Stimulated activated effector memory CD8-positive, alpha-beta T cell treated with anti-CD3 and anti-CD28 coated beads, Interleukin-12 subunit alpha, Interleukin-12 subunit beta, amount 100 ng/mL, for 72 hours (primary cell): ENCODE measurements at places on chromosomes 12 and 14.
A peak's percentile ranks its signal among the peaks of the same experiment; 100 is the strongest.

GRCh38 chr12:106903241-106903945 lies 52.3 kb upstream of the TMEM263 start:
- DNase-seq: peak; percentile 70

DNA sequence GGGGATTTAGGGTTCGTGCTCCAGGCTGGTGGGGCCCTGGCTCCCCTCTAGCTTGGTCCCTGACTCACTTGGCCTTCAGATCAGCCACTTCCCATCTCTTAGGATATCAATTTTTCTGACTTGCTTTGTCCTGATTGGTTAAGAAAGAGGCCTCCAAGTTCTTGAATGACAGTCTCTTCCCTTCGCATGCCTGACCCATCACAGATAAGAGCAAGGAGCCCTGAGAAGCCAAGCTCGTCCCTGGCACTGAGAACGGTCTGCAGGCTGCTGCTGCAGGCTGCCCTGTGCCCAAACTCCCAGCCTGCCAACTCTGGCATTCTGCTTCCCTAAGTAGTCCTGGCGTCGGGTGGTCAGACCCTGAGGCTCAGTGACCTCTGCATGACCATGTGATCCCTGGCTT lies 794 bp upstream of the LRTM2 start:
- DNase-seq: no peak

- peak; percentile 59 for DNase-seq
These were observed at the start of gene TMEM117 for GRCh38 chr12:43835656-43836474. TMEM117 (plus strand) TSS chr12:43836081.

DNA sequence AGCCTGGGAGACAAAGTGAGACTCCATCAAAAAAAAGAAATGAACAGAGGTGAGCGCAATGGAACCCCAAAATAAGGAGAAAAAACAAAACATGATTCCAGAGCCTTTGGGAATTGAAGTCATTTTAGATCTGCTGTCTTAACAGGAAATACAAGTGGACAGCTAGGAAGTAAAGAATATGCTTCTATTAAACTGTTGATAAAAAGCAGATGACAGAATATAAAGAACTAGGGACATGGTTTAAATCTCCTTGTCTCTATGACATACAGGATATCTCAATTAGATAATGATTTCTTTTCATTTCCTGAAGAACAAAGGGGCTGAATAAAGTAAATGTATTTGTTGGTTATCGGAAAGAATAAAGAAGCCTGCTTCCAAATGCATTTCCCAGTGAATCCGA lies 49.3 kb upstream of the ETV6 start:
- no peak for DNase-seq

GRCh38 chr12:51751661-51752060 lies 96.9 kb downstream of the FIGNL2 start:
- DNase-seq: no peak

- DNase-seq: no peak
These were observed 924 bp upstream of the MANSC1 start for GRCh38 chr12:12350868-12351463.
